H7 (cell line): ENCODE measurements at places on chromosomes 6 and 20. TPM values are rescaled to one million over a fixed set of nuclear protein-coding genes. Genes with fewer than 3 reads are reported as not detected.

- no peak for DNase-seq
These were observed 56.6 kb downstream of the ARID1B start for GRCh38 chr6:156833755-156834154.

DNA sequence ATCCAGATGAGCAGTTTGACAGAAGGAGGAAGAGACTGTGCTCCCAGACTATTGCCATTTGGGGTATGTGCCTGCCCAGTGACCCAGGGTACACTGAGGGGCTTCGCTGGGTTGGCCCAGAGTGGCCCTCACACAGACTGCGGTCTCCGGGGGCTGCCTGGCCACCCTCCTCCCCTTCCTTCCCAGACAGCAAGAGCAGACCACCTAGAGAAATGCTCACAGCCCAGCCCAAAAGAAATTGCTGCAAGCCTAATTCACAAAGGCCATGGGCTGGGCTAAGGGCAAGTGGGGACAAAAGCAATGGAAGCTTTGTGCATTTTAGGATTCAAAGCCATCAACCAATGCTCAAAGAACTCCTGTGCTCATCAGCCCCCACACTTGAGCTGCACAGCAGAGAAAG lies 277.6 kb downstream of the CDC5L start:
- DNase-seq: no peak

- DNase-seq: no peak
These were observed 11.1 kb upstream of the ADTRP start for GRCh38 chr6:11789744-11790143.

- DNase-seq: no peak
These were observed 413.7 kb downstream of the QKI start for GRCh38 chr6:163828038-163828795.

DNA sequence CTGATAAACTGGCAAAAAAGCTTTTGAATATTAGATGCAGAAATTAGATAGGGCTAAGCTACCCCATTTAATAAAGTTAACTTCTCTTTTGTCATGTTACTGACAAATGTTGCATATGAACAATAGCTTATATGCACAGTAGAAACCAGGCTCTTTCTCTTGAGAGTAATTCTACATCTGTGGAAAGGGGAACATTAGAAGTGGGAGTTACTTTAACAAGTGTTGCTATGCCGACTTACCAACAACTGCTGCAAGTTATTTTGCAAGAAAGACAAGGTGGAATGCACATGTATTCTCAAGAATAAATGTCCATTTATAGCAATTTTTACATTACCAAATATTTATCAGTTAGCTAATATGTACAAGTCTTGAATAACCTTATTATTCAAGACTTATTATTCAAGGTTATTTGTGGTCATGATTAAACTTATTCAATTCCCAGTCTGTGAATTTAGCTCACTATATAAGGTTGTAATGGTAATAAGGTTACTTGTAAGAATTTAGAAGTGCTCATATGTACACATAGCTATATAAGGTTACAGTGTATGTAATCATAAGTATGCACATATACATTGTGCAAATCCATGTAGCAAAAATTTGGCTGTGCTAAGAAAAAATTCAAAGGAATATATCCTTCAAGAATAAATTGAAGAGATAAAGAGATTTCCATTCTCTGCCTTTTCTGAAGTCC lies 38.3 kb downstream of the ADGRG6 start:
- DNase-seq: no peak

DNA sequence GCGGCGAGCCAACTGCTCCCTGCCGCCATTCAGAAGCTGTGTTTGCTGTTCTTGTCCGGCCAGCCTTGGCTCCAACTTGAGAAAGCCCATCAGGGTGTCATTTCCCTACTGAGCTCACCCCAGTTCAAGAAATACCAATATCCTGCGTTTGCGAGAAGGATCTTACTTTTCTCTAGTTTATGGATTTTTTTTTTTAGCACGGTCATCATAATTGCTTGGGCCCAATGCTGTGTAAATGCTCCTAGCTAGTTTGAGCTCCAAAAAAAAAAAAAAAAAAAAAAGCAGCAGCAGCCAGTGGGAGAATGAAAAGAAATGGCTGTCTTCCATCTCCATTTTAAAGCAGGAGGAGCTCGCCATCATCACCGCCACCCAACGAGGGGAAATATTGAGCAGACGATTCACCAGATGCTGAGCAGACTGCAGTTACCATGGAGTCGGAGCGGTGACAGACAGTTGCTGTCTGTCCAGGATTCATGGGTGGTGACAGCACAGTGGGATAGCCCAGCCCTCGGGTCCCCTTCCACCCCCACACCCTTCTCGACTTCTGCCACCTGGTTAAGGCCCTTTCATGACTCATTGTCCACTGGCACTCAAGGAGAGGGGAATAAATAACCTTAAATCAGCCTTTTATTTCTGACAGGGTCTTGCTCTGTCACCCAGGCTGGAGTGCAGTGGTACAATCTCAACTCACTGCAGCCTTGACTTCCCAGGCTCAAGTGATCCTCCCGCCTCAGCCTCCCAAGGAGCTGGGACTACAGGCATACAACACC lies 132.4 kb upstream of the SNX9 start:
- no peak for DNase-seq

- no peak for DNase-seq
These were observed 237.4 kb downstream of the PTPRK start for GRCh38 chr6:128282961-128283360.

Gene TNXB
- 2.7 and 4.4 TPM in 2 replicates for total RNA-seq
